ENCODE measurements at places on chromosomes 13 and 19.

DNA sequence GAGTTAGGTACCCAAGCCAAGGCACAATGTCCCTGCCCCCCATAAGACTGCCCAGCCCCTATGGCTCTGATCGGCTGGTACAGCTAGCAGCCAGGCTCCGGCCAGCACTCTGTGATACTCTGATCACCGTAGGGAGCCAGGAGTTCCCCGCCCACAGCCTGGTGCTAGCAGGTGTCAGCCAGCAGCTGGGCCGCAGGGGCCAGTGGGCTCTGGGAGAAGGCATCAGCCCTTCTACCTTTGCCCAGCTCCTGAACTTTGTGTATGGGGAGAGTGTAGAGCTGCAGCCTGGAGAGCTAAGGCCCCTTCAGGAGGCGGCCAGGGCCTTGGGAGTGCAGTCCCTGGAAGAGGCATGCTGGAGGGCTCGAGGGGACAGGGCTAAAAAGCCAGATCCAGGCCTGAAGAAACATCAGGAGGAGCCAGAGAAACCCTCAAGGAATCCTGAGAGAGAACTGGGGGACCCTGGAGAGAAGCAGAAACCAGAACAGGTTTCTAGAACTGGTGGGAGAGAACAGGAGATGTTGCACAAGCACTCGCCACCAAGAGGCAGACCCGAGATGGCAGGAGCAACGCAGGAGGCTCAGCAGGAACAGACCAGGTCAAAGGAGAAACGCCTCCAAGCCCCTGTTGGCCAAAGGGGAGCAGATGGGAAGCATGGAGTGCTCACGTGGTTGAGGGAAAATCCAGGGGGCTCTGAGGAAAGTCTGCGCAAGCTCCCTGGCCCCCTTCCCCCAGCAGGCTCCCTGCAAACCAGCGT, 3.0 kb upstream of the KMT2B start:
- H3K27ac ChIP-seq = no peak overlapping the region
- H3K4me3 ChIP-seq = no peak overlapping the region
- peaks cover 31% of the 10 kb centered on the region for H3K4me1 ChIP-seq
- no peak for DNase-seq
- H3K27me3 ChIP-seq = no peaks in the 10 kb centered on the region
- no peaks in the 10 kb centered on the region for H3K36me3 ChIP-seq

DNA sequence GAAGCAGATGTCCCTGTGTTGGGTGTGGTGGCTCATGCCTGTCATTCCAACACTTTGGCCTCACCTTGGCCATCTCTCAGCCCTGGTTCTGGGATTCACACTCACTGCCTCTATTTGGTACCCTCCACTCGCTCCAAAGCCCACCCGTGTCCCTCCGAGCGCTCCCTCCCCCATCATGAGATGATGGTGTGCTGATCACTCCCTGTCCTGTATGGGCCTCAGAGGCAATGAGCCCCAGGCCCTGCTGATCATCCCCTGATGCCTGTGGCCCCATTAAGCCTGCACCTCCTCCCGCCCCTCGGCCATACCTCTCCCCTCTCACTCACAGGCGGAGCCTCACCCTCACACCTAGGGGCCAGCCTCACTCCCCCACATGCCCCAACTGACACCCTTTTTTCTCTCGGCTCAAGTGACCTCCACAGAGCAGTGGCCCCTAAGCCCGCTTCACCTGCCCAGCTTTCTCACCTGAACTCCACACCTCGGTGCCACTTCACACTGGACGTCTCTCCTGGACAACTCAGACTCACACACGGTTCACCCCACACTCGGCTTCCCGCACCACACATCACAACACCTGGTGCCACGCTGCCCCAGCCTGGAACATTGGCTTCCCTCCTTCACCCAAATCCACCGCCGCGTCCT, 114.5 kb downstream of the STK24 start:
- peaks cover 17% of the 10 kb centered on the region for H3K4me1 ChIP-seq
- H3K4me3 ChIP-seq = no peak overlapping the region
- DNase-seq = peak; percentile 60
- peaks cover 89% of the 10 kb centered on the region for H3K36me3 ChIP-seq
- H3K27ac ChIP-seq = peak overlapping the region; percentile 17
- no peaks in the 10 kb centered on the region for H3K27me3 ChIP-seq

DNA sequence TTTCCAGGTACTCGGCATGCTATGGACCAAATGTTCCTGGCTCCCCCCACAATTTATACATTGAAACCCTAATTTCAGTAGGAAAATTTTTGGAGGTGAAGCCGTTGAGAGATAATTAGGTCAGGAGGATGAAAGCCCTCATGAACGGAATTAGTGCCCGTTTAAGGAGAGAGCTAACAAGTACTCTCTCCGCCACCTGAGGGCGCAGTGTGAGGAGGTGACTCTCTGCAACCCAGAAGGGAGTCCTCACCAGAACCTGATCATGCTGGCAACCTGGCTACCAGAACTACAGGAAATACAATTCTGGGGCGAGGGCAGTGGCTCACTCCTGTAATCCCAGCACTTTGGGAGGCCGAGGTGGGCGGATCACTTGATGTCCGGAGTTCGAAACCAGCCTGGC, 397.8 kb downstream of the SLITRK5 start:
- H3K27ac ChIP-seq = no peak overlapping the region
- no peaks in the 10 kb centered on the region for H3K27me3 ChIP-seq
- H3K4me3 ChIP-seq = no peak overlapping the region

DNA sequence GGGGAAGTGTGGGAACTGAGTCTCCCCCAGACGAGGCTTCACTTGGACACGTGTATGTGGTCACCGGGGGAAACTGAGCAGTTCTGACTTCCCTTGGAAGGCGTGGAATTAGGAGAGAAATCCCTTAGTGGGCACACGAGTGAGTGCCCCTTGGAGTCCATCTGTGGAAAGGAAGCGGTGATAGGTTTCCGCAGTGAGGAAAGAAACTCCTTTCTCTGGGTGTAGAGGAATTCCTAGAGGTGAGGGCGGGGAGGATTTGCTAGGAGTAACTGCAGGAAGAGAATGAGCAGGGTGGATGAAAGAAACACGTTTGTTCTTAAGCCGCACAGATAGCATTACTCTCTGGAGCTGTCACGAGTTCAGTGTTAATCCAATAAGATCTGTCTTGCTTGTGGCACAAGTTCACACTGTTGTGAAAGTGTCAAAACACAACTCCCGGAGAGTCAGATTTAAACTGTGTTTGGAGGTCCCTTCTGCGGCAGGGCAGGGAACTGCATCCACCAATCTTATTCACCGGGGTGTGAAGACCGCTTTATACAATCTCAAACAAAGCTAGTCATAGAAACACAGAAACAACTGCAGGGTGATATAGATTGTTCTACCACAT, 1.2 kb downstream of the KL start:
- H3K4me3 ChIP-seq = peak overlapping the region; percentile 59
- DNase-seq = no peak
- H3K36me3 ChIP-seq = no peaks in the 10 kb centered on the region
- H3K27ac ChIP-seq = peak overlapping the region; percentile 74
- H3K4me1 ChIP-seq = peaks cover 15% of the 10 kb centered on the region

GRCh38 chr13:65112123-65112522, 2118.0 kb downstream of the PCDH9 start:
- H3K27ac ChIP-seq = no peak overlapping the region

DNA sequence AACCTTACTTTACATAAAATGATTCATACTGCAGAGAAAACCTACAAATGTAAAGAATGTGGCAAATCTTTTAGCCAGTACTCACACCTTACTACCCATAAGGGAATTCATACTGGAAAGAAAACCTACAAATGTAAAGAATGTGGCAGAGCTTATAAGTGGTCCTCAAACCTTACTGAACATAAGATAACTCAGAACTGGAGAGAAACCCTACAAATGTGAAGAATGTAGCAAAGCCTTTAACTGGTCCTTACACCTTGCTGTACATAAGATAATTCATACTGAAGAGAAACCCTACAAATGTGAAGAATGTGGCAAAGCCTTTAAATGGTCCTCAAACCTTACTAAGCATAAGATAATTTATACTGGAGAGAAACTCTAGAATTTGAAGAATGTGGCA, 90.1 kb downstream of the ZNF675 start:
- no peak overlapping the region for H3K4me3 ChIP-seq
- H3K4me1 ChIP-seq = no peaks in the 10 kb centered on the region
- H3K27ac ChIP-seq = no peak overlapping the region
- H3K27me3 ChIP-seq = no peaks in the 10 kb centered on the region
- H3K36me3 ChIP-seq = no peaks in the 10 kb centered on the region

DNA sequence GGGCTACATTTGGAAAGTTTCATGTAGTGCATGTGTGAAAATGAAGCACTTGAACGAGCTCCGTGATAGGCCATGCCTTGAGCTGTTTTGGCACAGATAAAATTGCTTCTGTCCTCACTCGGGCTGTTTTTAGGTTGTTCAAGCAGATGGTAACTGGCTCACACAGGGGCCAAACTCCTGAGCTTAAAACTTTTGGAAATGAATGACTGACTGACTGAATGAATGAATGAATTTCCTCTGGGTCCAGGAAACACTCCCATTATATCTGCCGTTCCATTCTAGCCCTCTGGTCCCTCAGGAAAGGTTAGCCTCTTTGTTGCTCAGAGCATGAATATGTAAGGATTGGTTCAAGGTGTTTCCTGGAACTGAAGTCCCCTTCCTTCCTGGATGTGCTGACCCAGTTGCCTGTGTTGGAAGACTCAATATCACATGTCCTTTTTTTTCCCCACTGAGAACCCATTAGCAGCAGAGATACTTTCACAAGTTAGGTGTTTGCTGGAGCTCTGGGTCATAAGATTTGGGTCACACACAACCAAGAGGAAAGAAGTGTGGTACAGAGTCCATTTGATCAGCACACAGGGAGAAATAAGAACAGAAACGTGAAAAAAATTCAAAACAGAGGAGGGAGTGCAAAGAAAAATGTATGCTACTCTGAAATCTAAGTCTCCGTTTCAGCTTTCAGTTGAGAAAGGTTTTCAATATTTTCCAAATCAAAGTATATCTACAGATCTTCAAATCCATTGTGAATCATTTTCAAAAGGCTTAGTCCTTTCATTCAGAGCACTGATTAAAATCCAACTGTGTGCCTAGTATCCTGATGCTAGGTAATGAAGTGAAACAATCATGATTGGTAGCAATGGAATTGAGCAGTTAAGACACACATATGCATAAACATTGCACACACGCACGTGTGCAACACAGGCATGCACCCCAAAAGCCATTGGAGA, 18.9 kb downstream of the MBNL2 start:
- H3K36me3 ChIP-seq = no peaks in the 10 kb centered on the region
- peak overlapping the region; percentile 43 for H3K27ac ChIP-seq
- H3K4me3 ChIP-seq = no peak overlapping the region

- H3K4me3 ChIP-seq = no peak overlapping the region
- no peak for DNase-seq
- peak overlapping the region; percentile 96 for H3K27ac ChIP-seq
- peaks cover 32% of the 10 kb centered on the region for H3K4me1 ChIP-seq
Observed at GRCh38 chr13:97221046-97221445, 1.1 kb upstream of the MBNL2 start.

GRCh38 chr13:60379837-60380565, 17.0 kb upstream of the TDRD3 start:
- H3K36me3 ChIP-seq = no peaks in the 10 kb centered on the region
- H3K27me3 ChIP-seq = no peaks in the 10 kb centered on the region
- DNase-seq = no peak
- no peak overlapping the region for H3K27ac ChIP-seq
- no peak overlapping the region for H3K4me3 ChIP-seq

All from suprapubic skin (tissue), 4 donors.